ENCODE measurements at places on chromosomes 12 and 14.

DNA sequence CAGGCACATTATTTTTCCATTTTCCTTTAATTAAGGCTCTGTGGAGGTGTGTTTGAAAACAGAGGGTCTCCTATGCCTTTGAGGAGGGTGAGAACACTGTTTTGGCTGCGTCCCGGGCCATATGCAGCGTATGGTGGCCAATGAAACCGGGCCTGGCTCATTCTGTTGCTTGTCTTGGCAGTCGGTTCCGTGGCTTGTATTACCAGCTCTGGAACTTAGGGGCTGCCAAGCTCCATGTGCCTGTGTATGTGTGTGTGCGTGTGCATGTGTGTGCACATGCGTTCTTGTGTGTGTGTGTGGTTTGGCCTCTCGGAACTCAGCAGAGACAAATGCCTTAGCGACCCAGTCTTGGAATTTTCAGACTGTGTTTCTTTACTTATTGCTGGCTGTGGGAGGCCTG lies 2.7 kb downstream of the JDP2 start:
- no peak for DNase-seq

GRCh38 chr14:101066826-101067510 lies 163.4 kb upstream of the RTL1 start:
- DNase-seq = no peak

GRCh38 chr12:28023156-28023887 lies 50.8 kb upstream of the PTHLH start:
- no peak for DNase-seq

DNA sequence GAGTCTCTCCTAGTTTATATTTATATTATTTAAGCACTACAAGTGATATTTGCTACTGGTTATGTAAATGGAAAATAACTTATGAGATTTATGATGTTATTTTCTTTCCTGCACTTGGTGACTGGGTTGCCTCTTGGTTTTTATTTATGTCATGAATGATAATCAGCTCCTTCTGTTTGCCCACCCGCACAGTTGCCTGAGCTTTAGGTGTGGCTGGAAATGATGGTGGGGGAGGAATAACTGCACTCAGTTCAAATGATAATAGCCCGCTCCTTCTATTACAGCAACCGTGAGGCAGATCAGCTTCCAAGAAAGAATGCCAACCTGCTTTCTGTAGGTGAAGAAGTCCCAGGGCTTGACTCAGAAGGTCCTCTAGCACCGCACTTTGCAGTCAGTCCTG lies 190.2 kb upstream of the CAND1 start:
- no peak for DNase-seq

GRCh38 chr12:94707892-94708291 lies 57.5 kb upstream of the TMCC3 start:
- DNase-seq = no peak

- no peak for DNase-seq
Observed at GRCh38 chr14:58272588-58273372, 25.6 kb upstream of the ARID4A start.

DNA sequence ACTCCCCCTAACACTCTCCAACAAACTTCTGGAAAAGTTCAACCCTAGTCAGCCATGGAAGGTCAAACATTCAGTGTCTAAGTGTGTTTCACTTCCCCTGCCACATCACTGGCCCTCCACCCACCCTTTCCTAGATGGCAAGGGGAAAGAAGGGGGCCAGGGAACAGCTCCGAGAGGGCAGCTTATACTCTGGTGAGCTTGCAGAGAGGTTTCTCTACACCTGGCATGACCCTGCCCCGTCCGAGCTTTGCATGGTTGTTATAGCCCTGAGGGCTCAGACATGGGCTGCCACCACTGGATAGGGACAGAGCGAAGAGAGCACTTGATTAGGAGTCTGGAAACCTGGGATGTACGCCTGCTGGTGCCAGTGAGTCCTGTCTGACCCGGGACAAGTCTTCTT lies 4.0 kb downstream of the ACVRL1 start:
- no peak for DNase-seq

DNA sequence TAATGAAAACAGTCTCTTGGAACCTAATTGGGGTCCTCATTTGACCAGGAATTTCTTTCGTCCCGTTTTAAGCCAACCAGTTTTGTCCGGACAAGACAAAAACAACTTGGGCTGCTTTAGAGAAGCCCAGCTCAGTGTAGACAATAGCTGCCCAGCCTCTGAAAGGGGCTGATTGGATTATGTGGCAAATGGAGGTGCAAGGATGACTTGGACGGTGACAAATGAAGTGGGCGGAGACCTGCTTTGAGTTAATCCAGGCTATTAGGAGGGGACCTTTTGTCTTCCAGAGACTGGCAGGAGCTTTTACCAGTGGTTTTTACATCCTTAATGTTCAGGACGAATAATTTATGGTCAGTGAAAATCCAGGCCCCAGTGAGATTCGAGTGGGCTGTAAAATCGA lies 4.8 kb downstream of the MEG3 start:
- no peak for DNase-seq

DNA sequence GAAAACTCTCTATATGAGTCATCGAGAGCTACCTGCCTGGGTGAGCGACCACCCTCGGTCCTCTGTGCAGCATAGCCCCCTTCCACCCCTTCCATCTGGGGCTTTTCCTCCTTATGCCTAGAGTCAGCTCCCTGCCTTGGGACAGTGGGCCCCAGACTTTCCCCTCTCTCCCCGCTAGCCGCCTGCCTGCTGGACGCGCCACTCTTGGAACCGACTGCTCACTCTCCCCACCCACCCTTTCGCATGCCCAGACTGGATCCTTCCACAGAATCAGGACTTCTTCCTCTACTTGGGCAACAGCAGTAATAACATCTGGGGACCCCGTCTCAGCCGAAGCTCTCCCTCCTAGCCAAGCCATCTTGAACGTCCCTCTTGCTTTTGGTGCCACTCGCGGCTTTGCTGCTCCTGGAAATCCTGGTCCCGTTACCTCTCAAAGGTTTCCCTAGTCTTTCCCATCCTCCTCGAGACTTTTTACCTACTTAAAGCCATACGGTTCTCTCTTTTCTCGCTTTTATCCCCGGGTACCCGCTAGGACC lies 671 bp downstream of the ESYT1 start:
- DNase-seq = no peak

GRCh38 chr14:74980731-74981461 lies 21.8 kb upstream of the EIF2B2 start:
- no peak for DNase-seq

DNA sequence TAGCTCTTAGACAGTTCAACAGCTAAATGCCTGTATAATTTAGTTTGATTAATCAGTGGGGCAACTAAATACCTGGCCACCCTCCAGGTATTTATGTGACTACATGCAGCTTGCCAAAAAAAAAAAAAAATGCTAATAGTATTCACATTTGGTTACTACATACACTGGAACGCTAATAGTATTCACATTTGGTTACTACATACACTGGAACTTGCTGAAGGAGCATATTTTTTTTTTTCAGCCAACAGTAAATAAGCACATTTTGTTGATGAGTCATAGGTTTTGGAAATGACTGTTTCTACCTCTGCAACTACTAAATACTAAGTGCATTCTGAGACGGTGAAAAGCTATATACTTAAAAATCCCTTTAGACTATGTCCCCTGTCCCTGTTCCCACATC lies 1172.3 kb downstream of the LRFN5 start:
- DNase-seq = no peak

- no peak for DNase-seq
Observed at GRCh38 chr12:15698377-15698871, 90.8 kb downstream of the EPS8 start.

DNA sequence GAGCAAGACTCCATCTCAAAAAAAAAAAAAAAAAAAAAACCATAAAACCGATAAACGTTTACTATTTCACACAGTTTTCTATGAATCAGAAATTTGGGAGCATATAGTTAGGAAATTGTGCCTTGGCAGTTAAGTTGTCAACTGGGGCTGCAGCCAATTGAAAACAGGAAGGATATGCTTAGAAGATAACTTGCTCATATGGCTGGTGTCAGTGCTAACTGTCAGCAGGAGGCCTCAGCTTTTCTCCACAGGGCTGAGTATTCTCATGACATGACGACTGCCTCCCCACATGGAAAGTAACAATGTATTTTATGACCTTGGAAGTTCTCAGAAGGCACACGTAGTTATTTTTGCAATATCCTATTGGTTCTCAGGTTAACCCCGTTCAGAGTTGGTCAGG lies 29.6 kb upstream of the OR5AU1 start:
- DNase-seq = no peak

DNA sequence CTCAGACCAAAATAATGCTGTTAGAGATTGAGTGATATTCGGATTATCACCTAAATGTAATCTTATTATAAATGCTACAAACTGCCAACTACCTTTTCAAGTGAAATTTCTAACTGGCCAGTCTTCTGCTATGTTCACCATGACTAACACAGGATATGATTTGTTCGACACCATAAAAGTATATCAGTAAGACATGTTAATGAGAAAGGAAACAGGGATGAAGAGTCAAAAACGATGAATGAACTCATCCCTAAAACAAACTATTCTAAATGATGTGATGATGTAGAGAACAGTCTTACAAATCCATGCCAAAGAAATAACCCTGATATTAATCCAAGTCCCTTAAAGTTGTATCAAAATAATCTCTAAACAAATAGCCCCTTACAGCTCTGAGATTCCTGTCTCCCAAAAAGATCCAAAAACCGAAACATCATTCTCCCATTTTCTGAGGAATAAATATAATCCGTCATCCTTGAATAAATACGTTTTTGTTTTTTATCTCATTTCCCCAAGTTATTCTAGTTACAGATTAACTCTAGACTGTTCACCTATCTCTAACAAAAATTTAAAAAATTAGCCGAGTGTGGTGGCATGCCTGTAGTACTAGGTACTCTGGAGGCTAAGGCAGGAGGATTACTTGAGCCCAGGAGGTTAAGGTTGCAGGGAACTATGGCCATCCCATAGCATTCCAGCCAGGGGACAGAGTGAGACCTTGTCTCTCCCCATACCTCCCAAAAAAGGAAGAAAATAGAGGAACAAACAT lies 9.1 kb downstream of the SCAF11 start:
- no peak for DNase-seq

DNA sequence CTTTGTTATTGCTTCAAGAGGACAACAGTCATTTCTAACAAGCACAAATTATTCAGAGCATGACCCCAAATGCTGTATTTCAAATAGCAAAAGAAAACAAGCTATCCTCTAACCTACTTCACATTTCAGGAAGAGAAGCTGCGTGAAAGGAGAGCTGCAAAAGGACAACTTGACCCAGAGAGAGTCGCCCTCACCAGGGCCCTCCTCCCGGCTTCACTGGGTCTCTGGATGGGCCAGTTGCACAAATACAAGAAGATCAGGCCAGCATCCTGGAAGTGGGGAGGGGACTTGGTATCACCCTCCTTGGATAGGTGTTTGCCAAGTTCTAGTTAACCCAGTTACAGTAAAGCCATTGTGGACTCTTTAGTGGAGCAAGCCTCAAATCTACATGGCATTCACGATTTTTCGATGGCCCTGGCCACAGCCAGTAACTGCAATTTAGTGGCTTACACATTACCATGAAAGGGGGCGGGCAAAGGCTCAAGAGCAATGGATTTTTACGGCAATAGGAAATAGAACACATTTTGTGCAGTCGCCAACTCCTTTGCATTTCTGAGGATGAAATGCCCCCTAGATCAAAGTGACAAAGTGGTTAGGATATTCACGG lies 166.9 kb upstream of the DIO2 start:
- DNase-seq = no peak

DNA sequence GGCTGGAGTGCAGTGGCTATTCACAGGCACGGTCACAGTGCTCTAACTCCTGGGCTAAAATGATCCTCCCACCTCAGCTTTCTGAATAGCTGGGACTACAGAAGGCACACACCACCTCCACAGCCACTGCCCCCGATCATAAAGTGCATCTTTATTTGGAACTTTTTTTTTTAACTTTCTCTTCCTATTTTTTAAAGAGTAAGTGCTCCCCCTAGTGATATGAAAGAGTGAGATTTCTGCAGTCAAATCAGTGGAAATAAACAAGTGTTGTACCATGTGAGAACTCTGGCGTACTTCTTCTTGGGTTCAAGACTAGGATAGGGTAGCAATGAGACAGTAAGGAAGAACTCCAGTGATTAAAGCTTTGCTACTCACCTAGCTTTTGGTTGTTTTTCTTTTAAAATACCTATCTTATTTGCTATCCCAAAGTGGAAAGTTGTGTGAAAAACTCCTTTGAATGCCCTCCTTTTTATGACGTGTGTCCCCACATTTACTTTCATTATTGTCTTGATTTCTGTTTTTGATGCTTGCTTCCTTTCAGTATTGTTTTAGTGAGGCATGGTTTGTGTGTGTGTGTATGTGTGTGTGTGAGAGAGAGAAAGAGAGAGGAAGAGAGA lies 6.6 kb downstream of the PPP4R4 start:
- no peak for DNase-seq

- DNase-seq = no peak
Observed at GRCh38 chr12:42143452-42144157, 1.1 kb downstream of the GXYLT1 start.

DNA sequence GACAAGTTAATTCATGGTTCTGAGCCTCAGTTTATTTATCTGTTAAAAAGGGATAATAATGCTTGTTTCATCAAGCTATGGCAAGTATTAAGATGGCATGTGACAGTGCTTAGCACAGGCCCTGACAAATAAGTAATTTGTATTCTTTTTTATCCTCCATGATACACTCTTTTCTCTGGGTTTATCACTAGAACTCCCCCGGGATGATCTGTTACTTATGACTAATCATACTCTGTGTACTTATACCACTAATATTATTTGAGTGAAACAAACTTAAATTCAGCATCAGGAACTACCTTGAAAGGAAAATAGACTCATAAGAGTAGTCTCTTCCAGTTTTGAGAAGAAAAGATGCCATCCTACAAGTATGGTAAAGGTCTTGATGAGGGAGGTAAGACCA lies 283.8 kb downstream of the PAWR start:
- DNase-seq = no peak

DNA sequence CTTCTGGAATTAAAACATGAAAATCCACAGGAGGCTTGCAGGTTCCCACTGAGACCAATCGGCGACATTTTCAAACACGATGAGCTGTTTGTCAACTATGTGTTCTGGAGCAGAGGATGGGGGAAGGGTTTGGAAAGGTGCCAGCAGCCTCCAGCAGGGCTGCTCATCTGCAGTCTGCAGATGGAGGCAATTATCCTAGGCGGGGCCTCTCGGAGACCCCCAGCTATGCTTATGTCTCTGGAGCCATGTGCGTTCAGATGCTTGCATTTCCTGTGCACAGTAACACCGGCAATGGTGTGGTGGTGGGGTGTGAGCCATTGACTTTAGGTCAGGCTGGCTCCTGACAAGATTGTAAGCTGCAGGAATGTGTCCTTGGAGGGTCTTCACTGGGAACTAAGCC lies 51.7 kb downstream of the RPH3A start:
- no peak for DNase-seq

DNA sequence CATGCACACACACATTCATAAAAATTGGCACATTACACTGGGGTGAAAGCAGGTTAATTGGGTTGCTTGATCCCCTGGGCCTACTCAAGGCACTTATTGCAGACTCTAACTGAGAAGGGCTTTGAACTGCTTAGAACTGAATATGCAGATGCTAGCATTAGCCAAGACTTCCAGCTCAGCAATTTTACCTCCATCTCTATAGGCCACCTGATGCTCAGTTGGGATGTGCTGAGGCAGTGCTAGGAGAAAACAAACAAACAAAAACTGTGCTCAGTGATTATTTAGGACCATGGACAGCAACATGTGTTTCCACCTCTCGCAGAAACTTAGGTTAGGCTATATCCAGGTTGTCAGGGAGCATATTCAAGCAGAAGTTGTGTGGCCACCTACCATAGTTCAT lies 124.8 kb upstream of the WSCD2 start:
- no peak for DNase-seq

All from stimulated activated CD4-positive, alpha-beta T cell treated with anti-CD3 and anti-CD28 coated beads, TNF-alpha, amount 100 ng/mL, for 4 hours (primary cell).